Stimulated activated CD8-positive, alpha-beta memory T cell treated with anti-CD3 and anti-CD28 coated beads, Interleukin-15, amount 100 ng/mL, for 1 hour (primary cell): ENCODE measurements at places on chromosomes 6 and 20.

DNA sequence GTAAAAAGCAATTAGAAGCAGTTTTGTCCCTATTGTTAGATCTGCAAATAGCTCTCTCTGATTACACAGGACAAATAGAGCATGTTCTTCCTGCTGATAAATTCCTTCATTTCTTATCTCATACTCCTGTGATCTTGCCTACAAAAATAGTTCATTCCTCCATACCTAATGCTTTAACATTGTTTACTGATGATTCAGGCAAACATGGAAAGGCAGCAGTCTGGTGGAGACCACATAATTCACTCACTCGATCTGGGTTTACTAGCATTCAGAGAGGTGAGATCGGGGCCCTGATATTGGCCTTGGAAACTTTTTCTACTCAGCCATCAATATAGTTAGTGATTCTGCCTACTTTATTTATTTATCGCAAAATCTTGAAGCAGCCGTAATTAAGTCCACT, 20.2 kb downstream of the HLA-DPA1 start:
- DNase-seq = no peak

GRCh38 chr20:4637081-4637797, 84.5 kb upstream of the PRND start:
- no peak for DNase-seq

- DNase-seq = no peak
Observed at GRCh38 chr20:4729265-4729664, 7.6 kb downstream of the PRND start.

- no peak for DNase-seq
Observed at GRCh38 chr6:43149265-43149664, 21.8 kb upstream of the SRF start.

DNA sequence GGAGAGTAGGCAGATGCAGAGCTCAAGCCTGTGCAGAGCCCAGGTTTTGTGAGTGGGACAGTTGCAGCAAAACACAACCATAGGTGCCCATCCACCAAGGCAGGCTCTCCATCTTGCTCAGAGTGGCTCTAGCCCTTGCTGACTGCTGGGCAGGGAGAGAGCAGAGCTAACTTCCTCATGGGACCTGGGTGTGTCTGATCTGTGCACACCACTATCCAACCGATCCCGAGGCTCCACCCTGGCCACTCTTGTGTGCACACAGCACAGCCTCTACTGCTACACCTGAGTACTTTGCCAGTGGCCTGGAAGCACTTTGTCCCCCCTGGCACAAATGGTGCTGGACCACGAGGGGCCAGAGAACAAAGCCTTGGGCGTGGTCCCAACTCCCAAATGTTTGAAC, 7.9 kb upstream of the DEFB125 start:
- DNase-seq = no peak

- DNase-seq = no peak
Observed at GRCh38 chr6:3693831-3694230, 57.7 kb downstream of the PXDC1 start.

GRCh38 chr6:38508894-38509293, 130.8 kb downstream of the BTBD9 start:
- no peak for DNase-seq

GRCh38 chr20:63004607-63005364, 2.0 kb downstream of the BHLHE23 start:
- no peak for DNase-seq

DNA sequence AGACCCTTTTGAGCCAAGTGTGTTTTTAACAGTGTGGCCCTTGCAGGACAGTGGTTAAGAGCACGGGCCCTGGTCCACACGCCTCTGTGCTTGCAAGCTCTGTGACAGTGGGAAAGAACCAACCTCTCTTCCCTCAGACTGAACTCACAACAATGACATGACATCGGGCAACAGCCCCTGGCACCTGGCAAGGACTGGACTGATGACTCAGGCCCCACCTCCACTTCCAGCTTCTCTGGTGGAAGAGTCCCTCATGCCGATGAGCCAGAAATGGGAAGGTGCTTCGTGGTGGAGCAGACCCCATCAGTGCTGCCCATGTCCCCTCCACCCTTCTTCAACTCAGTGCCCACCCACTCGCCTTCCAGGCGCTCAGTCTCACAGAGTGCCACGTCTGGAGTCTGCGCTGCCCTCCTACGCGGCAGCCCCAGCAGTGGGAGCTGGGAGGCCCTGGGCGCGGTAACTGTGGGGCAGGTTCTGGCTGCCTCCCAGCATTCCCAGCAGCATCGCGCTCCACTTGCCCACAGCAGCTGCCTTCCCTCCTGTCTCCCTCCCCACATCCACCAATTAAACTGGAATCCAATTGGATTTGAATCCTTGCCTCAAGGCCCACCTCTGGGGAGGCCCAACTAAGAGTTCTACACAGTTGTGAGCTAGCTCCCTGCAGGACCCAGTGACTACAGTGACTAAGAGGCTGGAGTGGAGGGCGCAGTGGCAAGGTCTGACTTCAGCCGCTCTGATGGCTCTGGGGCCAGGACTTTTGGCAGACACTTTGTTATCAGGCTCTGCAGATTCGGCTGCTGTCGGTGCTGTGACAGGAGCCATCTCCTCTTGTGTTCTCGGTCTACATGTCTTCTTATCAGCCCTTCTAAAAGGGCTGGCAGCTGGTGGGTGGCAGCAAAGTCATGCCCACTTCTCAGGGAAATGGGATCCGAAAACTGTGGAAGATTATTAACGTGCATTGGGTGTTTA, 156.8 kb upstream of the MLN start:
- no peak for DNase-seq

DNA sequence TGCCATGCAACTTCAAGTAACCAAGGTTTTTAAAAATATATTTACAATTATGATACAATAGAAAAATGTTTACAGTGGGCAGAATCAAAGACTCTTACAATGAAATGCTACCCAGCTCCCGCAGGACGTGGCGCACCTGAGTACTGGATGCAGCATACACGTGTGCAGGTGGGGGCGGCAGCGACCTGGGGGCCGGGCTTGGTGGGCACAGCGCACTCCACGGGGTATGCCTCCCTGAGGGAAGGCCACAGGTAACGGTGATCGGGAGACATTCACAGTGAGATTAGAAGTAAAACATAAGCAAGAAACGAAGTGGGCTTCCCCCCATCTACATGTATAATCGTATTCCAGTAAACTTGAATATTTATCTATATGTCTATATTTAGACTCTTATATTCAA, 54.2 kb downstream of the WDR27 start:
- DNase-seq = no peak

DNA sequence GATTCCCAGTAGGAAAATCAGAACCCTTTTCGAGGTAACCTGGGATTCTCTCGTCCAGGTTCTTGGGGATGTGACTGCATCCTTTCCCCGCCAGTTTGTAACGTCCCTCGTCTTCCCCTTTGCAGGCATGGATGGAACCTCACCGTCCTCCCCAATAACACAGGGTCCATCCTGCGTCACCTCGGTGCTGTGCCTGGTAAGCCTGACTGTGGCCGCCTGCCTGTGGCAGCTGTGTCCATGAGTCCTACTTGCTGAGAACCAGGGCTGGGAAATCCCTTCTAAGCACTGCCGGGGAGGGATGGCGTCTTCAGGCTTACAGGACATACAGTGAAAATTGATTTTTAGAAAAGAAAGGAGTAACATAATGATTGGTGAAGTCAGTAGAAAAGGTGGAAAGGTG, 155.6 kb downstream of the DTNBP1 start:
- no peak for DNase-seq

GRCh38 chr20:24873025-24873620, 75.9 kb upstream of the CST7 start:
- DNase-seq = no peak

DNA sequence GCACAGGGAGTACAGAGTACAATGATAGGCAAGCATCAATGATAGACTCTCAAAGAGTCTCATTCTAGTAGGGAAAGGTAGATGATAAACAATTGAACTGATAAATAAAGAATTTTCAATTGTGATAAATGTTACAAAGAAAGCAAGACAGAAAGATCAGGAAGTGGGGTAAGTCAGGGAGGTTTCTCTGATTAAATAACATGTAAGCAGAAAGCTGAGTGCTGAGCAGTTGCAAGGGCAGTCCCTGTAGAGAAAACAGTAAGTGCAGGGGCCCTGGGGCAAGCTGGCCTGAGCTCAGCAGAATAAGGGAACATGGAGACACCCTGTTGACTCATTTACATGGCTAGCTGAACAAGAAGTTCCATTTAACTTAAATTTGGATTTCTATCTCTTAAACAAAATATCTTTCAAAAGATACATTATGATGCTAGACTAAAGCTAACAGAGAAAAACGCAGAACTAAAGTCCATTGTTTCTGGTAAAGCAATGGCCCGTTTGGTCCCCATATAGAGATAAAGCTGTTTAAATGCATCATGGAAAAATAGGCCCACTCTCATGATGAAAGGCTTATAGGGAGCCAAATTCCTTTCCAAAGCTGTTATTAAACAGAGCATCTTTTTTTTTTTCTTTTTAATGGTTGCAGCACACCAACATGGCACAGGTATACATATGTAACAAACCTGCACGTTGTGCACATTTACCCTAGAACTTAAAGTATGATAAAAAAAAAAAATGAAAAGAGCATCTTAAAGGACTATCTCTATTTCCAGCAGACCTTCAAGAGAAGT, 5.3 kb upstream of the TNFAIP3 start:
- DNase-seq = no peak

- DNase-seq = no peak
Observed at GRCh38 chr6:157754351-157754750, 68.7 kb upstream of the SNX9 start.

- DNase-seq = no peak
Observed at GRCh38 chr6:111939902-111940301, 66.7 kb upstream of the FYN start.

- no peak for DNase-seq
Observed at GRCh38 chr6:141878686-141879085, 254.0 kb upstream of the GJE1 start.

DNA sequence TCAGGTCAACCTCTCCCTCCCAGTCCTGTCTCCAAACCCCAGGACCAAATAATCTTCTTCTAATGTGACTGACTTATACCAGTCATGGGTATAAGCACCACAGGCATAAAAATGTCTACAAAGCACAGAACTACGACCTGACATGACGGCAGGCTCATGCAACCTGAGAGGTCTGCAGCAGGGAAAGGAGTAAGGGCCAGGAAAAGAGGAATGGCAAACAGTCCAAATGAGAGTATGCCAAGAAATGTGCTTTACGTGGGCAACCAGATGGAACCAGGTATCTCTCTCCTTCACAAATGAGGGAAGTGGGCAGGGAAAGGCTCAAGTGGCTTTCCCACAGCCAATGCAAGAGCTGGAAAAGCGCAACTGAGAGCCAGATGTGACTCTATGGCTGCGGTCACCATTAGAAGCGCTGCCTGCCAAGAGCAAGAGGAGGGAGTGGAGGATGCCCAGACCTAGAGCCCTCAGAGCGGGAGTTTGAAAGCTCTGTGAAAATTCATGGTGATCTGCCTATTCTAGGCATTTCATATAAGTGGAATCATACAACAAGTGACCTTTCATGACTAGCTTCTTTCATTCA, 6.0 kb downstream of the APMAP start:
- DNase-seq = no peak

DNA sequence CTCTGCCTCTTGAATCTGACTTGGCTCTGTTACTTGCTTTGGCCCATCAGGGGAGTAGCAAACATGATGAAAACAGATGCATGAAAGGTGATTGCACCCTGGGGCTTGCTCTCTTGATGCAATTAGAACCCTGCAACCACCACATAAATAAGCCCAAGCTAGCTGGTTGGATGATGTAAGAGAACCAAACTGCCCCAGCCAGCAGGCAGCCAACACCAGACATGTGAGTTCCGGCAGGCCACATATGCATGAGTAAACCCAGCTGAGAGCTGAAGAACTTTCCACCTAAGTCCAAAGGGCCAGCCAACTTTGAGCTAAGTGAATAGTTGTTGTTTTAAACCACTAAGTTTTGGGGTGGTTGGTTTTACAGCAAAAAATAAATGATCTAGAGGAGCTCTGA, 268.4 kb downstream of the FARS2 start:
- DNase-seq = no peak

GRCh38 chr6:126376682-126377081, 36.8 kb downstream of the CENPW start:
- no peak for DNase-seq

- DNase-seq = no peak
Observed at GRCh38 chr6:49543087-49543858, 7.2 kb upstream of the C6orf141 start.

DNA sequence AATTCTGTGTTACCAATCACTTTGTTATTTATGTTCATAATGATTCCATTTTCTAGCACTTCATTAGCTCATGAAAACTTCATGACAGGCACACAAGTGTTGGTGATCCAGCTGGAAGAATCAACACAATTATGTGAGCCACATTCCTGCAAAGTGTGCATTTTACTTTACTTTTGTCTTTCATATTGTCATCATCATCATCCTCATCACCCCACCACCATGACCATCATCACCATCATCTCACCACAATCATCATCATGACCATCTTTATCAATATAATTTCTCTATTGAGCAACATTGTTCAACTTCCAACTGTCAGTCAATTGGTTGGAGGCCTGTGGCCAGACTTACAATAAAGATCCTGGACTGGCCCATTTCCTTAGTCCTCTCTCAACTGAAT, 159.4 kb upstream of the PRSS16 start:
- DNase-seq = no peak

DNA sequence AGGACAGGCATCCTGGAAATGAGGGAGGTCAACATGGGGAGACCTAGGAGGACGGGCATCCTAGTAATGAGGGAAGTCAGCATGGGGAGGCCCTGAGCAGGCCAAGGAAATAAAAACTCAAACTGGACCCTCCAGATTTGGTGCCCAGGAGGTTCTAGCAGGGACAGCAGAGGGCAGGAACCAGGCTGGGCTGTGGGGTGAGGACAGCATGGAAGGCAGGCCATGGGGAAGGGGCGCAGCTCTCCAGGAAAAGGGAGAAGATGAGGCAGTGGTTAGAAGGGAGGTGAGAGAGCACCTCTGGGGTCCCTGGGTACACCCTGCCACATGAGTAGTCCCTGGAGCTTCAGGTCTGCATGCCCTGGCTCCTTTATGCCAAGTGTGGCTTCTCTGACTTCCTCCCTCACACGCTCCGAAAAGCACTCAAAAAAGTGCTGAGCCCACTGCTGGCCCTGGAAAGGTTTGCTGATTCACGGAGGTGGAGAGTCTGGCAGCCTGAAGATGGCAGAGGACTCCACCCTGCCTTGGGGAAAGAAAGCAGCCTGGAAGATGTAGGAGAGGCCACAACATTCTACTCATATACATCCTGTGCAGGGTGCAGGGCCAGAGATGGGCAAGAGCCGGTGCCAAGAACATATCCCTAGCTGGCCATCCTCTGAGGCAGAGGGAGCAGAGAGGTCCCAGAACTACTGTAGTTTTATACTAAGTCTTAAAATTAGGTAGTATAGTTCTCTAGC, 154.9 kb downstream of the MRPL14 start:
- no peak for DNase-seq

GRCh38 chr6:135522965-135523692, 25.6 kb upstream of the AHI1 start:
- no peak for DNase-seq
